PC-3 (cell line): ENCODE measurements at places on chromosomes 2 and 18.

DNA sequence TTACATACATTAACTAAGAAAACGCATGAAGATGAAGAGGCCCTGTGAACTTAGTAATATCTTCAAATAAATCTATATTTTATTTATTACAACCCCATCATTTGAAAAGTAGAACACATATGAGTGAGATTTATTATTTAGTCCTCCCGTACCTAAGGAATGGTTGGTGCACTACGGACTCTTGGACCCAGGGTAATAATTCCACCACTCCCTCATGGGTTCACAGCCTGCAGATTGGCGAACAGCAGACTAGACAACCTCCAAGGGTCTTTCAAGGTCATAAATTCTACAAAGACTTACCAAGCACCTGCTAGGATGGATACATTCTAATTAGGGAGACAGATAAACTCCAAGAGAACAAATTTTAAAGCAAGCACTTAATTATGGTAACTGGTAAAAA is 51.6 kb downstream of the GALNT14 start:
- no peak for DNase-seq

- DNase-seq, result no peak
Observed at GRCh38 chr2:113245276-113245711, 33.4 kb downstream of the PAX8 start.

DNA sequence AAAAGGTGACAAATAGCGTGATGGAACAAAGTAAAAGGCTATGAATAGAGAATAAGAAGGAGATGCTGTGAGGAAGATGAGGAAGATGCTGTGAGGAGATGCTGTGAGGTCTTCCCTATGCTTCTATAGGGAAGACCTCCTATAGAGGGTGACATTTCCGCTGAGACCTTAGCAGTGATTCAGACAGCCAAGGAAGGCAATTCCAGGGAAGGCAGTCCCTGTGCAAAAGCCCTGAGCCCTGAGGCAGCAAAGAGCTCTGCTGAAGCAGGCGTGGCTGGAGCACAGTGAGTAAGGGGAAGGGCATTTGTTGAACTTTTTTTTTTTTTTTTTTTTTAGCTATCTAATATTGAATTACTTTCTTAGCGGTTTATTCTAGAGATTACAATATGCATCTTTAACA is 142.7 kb upstream of the FOSL2 start:
- peak; percentile 95 for DNase-seq

GRCh38 chr18:9337873-9338272 is 3.3 kb downstream of the TWSG1 start:
- peak; percentile 66 for DNase-seq

GRCh38 chr18:56511996-56512395 is 126.4 kb downstream of the TXNL1 start:
- peak; percentile 51 for DNase-seq

- no peak for DNase-seq
Observed at GRCh38 chr2:30931841-30932407, 124.7 kb upstream of the CAPN13 start.

GRCh38 chr2:214265991-214266489 is 144.8 kb upstream of the VWC2L start:
- DNase-seq, result no peak

GRCh38 chr2:8837795-8838140 is 355 bp upstream of the KIDINS220 start:
- DNase-seq, result no peak

DNA sequence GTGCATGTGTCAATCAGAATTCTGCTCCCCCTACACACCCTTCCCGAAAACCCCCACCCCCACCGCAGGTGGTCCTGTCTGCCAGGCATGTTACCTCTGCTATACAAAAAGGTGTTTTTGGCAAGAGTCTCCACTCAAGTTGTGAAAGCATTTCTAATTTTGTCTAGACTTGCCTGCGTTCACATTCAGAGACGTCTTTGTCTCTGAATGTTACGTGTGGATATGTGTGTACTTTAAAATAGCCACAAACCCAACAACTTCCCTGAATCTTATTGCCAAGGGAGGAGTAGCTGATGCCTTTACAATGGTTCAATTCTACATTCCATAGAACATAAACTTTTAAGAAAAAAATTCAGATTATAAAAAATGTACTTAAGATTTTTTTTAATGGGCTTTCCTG is 66.6 kb downstream of the ITGA4 start:
- DNase-seq, result no peak

- DNase-seq, result no peak
Observed at GRCh38 chr2:202910698-202911097, 775 bp downstream of the WDR12 start.

DNA sequence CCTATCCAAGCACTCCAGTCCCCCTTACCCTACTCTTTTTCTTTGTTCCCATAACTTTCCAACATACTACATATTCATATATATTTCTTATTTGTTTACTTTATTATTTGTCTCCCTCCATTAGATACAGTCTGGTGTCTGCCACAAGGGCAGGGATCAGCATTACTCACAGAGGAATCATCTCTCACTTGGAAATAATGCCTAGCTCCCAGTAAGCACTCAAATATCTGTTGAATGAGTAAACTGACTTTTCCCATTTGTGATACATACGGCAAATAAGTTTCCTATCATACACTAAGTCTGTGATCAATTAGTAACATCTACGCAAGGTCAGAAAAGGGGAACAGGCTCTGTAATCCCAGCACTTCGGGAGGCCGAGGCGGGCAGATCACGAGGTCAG is 18.7 kb downstream of the C1D start:
- DNase-seq, result peak; percentile 93

DNA sequence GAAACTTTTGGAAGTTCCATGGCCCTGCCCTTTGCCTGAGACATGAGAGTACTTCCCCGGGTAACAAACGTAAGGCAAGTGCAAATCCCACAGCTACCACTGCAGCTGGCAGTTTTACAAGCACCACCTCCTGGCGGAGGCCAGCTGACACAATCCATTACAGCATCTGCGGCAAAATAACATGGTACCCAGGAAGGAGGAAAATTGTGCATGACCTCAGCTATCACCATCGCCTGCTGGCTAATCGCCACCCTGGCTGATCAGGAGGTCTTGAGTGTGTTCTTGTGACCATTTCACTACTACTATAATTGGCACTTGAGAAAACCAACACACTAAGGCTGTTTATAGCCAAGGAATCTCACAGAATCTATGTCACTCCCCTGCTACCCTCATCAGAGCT is 71.7 kb upstream of the SERPINE2 start:
- no peak for DNase-seq

- DNase-seq, result peak; percentile 70
Observed at GRCh38 chr2:47272031-47272864, 117.1 kb upstream of the STPG4 start.

- no peak for DNase-seq
Observed at GRCh38 chr2:234393354-234393753, 103.5 kb downstream of the ARL4C start.

DNA sequence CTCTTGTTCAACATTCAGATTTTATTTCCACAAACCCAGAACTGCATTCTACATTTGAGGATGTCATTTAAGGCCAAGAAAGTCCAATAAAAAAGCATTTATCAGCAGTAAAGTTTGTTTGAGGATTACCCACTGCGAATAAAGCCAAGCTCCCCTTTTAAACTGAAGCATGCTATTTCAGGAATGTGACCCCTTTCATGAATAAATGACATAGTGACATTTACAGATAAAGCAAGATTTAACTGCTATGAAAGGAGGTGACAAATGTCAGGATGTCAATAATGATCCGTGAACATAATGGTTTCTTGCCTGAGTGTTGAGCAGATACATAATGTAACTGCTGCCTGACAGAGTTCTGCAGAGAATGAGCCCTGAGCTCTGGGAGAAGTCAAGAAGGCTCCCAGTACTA is 146.3 kb downstream of the TDRD15 start:
- DNase-seq, result no peak

- DNase-seq, result peak; percentile 95
Observed at GRCh38 chr2:69131983-69132675, 119.2 kb downstream of the ANTXR1 start.

- no peak for DNase-seq
Observed at GRCh38 chr2:150809103-150809502, 321.6 kb upstream of the RND3 start.

DNA sequence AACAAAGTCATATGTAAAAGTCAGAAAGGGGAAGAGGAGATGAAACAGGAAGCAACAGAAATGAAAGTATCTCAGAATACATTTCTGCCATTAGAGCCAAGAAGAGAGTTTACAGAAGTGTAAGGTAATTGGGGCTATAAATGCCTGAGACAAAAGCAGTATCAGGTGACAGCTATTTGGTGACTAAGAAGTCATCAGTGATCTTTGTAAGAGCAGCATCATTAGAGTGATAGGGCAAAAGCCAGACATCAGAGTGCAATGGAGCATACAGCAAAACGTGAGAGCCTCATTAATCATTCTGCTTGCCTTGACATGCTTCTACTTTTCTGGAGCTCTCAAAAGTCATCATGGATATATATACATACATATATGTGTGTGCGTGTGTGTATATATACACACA is 804.7 kb upstream of the PIK3C3 start:
- no peak for DNase-seq

DNA sequence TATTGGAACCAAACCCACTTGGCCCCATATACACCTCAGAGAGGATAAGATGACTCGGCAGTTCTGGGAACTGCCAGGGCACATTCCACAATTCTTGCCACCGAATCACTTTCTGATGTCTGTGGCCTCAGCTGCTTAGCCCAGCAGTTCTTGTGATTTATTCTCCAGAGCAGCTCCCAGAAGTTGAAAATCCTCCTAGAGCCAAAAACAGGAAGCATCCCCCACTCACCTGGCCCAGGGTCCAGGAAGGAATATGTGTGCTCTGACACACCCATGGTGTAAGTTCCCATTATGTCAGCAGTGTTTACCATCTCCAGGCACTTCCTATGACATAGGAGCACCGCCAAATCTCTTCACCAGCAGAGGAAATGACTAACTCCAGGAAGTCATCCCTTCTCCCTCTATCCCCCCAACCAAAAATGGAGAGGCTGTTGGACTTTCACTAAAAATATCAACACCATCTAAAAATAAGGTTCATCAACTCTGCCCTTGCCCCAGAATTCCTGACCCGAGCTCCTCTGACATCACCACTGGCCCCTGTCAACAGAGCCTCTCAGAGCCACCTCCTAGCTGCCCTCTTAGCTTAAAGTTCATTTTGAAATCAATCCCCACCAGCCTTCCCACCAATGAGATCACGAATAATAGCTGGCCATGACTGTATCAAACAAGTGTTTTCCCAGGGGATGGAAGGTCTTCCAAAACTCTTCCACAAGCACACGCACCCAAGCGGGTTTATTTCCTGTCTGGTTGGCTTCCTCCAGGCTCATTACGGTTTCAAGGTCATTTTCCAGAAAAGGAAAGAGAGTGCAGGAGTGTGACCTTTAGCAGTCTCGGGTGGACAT is 223.1 kb upstream of the PARD3B start:
- DNase-seq, result peak; percentile 85

DNA sequence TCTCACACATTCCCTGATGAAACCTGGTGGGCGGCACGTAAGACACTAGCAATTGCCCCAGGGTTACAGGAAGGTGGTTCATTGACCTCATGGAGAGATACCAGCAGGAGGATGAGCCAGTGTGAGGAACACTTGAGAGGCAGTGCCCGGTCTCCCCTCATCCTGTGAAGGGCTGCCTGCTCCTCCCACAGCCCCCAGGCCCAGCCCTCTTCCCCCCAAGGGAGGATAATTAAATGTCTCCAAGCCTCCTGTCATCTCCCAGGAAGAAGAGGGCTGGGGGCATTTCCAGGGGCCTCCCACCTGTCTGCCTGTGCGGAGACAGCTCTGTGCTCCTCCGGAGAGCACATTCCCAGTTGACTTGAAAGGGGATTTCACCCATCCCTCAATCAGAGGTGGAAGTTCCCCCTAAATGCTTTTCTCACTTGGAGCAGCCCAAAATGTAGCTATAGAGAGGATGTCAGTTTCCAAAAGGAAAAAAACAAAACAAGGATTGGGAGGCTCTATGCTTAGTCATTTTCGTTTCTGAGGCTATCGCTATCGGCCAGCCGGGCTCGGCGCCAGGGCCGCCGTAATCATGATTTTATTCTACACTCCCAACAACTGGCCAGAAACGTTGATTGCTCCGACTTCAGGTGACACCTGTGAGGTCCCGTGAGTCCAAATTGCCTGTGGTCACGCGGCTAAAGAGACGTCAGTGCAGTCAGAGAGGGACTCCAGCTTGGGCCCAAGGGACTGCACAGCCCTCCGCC is 7.1 kb downstream of the KCNF1 start:
- no peak for DNase-seq

- no peak for DNase-seq
Observed at GRCh38 chr2:95061601-95062183, 36.2 kb downstream of the MAL start.

- DNase-seq, result no peak
Observed at GRCh38 chr18:55513161-55513560, 74.8 kb downstream of the TCF4 start.

DNA sequence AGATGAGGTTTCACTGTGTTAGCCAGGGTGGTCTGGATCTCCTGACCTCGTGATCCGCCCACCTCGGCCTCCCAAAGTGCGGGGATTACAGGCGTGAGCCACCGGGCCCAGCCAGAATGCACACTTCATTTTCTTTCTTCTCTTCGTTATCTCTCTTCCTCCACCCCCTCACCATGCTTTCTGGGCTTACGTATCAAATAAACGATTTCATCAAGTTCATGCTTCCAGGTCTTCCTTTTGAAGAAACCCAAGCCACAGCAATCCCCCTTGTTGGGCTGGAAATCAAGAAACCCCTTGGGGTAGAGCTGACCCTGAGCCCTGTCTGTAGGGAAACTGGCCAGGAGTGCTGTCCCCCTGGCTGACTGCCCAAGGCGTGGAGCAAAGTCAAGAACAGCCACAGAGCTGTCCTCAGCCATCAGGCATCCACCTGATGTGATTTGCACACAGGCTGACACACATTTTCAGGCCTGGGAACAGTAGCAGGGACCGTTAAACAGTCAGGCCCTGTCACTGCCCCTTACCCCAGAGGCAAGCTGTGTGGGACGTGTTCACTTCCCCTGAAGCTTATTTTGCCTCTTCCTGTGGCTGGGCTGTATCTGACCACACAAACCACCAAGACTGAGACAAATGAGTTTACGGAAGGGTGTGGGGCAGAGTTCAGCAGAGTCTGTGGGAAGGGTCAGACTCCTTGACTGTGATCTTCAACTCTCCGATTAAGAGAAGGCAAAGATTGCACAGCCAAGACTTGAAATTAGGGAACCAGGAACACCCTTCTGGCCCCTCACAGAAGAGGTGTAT is 15.1 kb upstream of the NMUR1 start:
- peak; percentile 67 for DNase-seq

DNA sequence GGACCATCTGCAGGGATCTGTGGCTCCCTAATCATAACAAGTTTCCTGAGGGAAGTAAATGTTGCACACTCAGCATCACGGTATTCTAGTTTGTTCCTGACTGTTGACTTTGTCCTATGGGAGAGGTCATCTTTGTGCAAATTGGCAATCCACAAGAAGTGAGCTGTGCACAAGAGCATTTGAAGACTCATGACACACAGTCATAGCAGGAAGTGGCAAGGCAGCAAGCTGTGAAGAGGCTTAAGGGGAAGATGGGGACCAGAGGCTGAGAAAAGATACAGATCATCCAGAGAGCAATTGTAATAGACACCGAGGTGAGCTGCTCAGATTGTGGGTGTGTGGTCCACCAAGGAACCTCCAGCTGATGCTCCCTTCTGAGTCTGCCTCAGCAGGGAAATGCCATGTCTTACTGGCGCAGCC is 2.7 kb downstream of the TNP1 start:
- DNase-seq, result peak; percentile 26

- DNase-seq, result peak; percentile 87
Observed at GRCh38 chr2:102967451-102967850, 205.6 kb downstream of the TMEM182 start.

GRCh38 chr18:12651651-12652050 is 6.3 kb downstream of the SPIRE1 start:
- DNase-seq, result no peak

- DNase-seq, result no peak
Observed at GRCh38 chr2:217601601-217602000, 401.2 kb downstream of the TNS1 start.

GRCh38 chr18:44229693-44230108 is 451.0 kb upstream of the SETBP1 start:
- peak; percentile 22 for DNase-seq
